ENCODE measurements at places on chromosomes 1 and 21.

GRCh38 chr1:27527890-27528817 is 38.2 kb upstream of the WASF2 start:
- DNase-seq = no peak

GRCh38 chr1:168509875-168510791 is 33.7 kb downstream of the XCL2 start:
- DNase-seq = no peak

- peak; percentile 78 for DNase-seq
Measured at GRCh38 chr1:159945483-159946241, at the start of gene IGSF9. TSS of gene IGSF9 (minus strand) at chr1:159945613. CDS start at chr1:159943454, 2,159 bp downstream.

- DNase-seq = no peak
Measured at GRCh38 chr1:11059155-11059967, 457 bp downstream of the SRM start.

DNA sequence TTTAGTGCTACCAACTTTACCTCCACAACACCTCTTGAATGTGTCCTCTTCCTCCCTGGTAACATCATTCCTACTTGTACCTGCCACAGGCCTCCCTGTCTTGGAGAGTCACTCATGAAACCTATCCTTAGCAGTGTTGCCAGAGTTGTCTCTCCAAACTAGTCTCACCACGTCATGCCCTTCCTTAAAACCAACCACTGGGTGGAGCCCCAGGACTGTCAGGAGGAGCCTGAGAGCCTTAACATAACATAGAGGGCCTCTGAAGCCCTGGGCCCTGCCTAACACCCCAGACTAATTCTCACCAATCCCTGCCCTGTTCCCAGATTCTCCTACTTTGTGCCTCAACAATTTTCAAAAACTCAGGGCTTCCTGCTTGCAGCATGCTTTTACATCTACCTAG is 65.3 kb downstream of the ZNF697 start:
- DNase-seq = no peak

DNA sequence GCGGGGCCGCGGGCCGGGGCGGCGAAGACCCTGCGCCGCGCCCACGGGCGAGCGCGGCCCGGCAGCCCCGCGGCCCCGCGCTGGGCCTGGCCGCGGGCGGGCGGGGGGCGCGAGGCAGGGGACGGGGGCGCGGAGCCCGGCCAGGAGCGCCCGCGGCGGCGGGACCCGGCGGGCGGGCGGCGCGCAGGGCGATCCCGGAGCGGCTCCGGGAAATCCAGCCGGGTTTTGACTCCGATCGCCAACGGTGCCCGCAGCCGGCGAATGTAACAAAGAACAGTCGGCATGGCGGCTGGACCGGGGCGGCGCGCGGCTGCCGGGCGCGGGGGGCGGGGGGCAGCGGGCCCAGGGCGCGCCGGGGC is 334 bp downstream of the PRDM15 start:
- DNase-seq = no peak

GRCh38 chr1:218259800-218260199 is 25.3 kb upstream of the RRP15 start:
- no peak for DNase-seq

- DNase-seq = no peak
Measured at GRCh38 chr1:239725371-239725770, 339.0 kb downstream of the CHRM3 start.

- DNase-seq = no peak
Measured at GRCh38 chr21:45534636-45535331, 7.5 kb downstream of the SLC19A1 start.

GRCh38 chr1:77064246-77064645 is 155.0 kb downstream of the PIGK start:
- DNase-seq = no peak

GRCh38 chr1:151289991-151290708 is 8.1 kb downstream of the ZNF687 start:
- DNase-seq = no peak

DNA sequence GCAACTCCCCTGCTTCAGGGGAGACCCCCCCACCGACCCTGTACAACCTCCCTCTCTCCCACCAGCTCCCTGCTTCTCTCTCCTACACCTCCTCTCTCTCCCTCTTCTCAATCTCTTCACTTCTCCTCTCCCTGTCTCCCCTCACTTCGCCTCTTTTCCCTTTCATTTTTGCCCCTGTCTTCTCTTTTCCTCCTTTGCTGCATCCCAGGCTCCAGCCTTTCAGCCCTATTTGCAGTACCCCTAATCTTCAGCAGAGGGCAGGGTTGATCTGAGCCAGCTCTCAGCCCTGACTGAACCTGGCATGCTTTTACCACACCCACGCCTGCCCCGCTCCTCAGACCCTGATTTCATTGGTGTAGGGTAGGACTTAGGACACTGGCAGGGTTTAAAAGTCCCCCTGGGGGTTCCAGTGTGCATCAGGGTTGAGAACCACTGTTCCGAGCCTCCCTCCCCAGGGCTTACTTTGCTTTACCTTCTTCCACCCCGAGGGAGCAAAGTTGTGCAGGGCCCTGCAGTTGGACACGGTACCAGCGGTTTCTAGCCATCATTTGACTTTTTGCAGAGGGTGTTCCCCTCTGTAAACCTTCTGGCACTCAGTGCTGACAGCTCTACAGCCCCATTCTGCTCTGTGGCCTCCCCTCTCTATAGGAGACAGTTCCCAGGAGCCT is 67.3 kb upstream of the CNTN2 start:
- no peak for DNase-seq

All from NCI-H1436 treated with DMSO at 0.1 percent for 48 hours (cell line).